Psoas muscle (tissue), 8 donors: ENCODE measurements at places on chromosomes 4 and X.

DNA sequence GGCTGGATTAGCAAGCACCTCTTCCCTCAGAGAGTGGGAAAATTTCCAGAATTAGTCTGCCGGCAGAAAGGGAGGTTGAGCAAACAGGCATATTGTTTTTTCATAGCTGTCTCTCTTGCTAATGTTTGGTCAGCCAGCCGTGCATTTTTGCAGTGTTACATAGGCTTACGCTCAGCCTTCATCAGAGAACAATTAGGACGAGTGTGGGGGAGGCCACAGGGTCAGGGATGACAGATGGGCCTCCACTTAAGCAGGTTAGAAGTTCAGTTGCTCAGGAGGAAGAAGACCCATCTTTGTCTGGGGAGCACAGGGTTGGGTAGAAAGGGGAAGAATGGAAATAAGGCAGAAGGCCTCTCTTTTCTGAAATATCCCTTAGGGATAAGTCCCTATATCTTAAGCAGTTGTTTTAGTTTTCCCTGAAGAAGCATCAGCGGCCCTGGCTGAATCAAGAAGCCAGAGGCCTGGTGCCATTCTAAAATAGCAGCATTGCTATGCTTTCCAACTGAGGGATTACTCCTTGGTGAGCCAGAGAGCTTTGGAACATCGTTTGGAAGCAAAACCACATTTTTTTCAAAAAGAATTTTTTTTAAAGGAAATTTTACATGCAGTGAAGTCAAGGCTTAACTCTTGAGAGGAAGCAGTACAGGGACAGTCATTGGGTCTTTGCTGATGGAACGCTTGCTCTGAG lies 118.8 kb downstream of the SMIM20 start:
- no peak overlapping the region for H3K27ac ChIP-seq
- DNase-seq = peak; percentile 27
- H3K4me3 ChIP-seq = no peak overlapping the region
- H3K36me3 ChIP-seq = no peaks in the 10 kb centered on the region
- no peaks in the 10 kb centered on the region for H3K27me3 ChIP-seq
- H3K4me1 ChIP-seq = no peaks in the 10 kb centered on the region

DNA sequence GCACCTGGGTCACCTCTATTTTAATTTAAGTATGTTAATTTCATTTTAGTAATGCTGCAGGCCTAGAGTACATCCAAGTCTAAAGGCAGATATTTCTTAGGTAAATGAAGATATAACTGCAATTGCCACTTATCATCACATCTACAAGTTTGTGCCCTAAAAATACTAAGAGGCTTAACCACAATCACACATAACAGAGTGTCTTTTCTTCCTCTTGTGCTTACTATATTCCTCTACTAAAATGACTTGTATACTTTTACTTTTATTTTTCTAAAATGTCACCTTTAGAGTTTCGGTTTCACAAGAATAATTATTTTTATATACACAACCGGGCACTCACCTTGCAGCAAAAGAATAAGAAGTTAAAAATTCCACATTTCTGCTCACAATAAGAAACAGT lies 77.9 kb downstream of the EFHC2 start:
- H3K4me1 ChIP-seq = no peaks in the 10 kb centered on the region
- H3K4me3 ChIP-seq = no peak overlapping the region
- H3K27ac ChIP-seq = no peak overlapping the region

GRCh38 chrX:38754102-38754790 lies 47.0 kb upstream of the MID1IP1 start:
- no peaks in the 10 kb centered on the region for H3K36me3 ChIP-seq
- no peak for DNase-seq
- H3K27ac ChIP-seq = no peak overlapping the region

DNA sequence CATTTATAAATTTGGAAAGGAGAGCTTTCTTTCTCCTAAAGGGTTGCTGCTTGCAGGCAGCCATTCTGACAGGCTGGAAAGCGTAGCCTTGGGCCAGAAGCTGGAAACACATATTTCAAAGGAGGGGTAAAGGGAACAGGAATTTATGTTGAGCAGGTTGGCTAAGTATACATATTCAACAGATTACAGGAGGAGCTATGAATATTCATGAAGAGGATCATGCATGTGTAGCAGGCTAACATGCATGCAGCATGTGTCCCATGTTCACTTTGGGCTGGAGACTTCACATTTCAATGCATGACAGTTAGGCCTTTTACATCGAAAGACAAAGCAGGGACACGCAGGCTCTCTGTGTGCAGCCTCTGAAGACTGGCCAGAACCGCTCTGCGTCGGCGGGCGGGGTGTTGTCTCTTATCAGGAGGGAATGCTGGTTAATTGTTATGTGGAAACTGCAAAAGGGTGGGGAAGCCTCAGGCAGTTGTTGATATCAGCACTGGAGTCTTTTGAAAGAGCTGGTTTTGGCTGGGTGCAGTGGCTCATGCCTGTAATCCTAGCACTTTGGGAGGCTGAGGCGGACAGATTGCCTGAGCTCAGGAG lies 31.5 kb downstream of the CASP3 start:
- no peaks in the 10 kb centered on the region for H3K4me1 ChIP-seq
- no peaks in the 10 kb centered on the region for H3K27me3 ChIP-seq
- no peaks in the 10 kb centered on the region for H3K36me3 ChIP-seq
- H3K27ac ChIP-seq = no peak overlapping the region

DNA sequence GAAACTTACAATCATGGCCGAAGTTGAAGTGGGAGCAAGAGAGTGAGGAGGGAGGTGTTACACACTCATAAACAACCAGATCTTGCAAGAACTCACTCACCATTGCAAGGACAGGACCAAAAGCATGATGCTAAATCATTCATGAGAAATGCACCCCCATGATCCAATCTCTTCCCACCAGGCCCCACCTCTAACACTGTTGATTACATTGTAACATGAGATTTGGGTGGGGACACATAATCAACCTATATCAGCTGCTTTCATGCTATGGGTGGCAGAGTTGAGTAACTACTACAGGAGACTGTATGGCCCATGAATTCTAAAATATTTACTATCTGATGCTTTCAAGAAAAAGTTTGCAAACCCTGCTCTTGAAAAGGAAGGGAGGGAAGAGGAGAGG lies 155.1 kb downstream of the DEFB131A start:
- DNase-seq = no peak
- H3K27me3 ChIP-seq = no peaks in the 10 kb centered on the region

- DNase-seq = no peak
- H3K36me3 ChIP-seq = no peaks in the 10 kb centered on the region
- no peak overlapping the region for H3K27ac ChIP-seq
- no peak overlapping the region for H3K4me3 ChIP-seq
- H3K4me1 ChIP-seq = no peaks in the 10 kb centered on the region
- peaks cover 4% of the 10 kb centered on the region for H3K27me3 ChIP-seq
Observed at GRCh38 chrX:19670854-19671620, 155.7 kb upstream of the MAP3K15 start.
